ENCODE measurements at places on chromosomes 6 and 20.

GRCh38 chr20:8228315-8228714 is 96.2 kb downstream of the PLCB1 start:
- no peak for DNase-seq

DNA sequence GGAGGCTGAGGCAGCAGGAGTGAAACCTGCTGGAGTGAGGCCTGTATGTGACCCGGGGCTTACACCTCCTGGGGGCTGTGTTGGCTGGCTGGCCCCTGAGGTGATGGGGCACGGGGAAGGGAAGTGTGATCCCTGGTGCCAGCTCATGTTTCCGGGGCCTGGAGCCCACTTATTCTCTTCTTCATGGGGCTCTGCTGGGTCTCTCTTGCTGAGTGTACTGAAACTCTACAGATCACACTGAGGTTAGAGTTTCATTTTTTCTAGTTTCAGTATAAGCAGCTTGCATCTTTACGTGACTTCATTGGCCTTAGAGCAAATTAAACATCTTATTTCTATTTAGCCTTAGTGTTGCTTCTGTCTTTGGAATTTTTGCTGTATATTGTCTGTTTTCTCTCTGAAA is 96.2 kb downstream of the ANKS1A start:
- no peak for DNase-seq

GRCh38 chr20:5080384-5080877 is 39.3 kb downstream of the PCNA start:
- no peak for DNase-seq

GRCh38 chr6:158607411-158608170 is 37.0 kb downstream of the DYNLT1 start:
- DNase-seq, result peak; percentile 11

DNA sequence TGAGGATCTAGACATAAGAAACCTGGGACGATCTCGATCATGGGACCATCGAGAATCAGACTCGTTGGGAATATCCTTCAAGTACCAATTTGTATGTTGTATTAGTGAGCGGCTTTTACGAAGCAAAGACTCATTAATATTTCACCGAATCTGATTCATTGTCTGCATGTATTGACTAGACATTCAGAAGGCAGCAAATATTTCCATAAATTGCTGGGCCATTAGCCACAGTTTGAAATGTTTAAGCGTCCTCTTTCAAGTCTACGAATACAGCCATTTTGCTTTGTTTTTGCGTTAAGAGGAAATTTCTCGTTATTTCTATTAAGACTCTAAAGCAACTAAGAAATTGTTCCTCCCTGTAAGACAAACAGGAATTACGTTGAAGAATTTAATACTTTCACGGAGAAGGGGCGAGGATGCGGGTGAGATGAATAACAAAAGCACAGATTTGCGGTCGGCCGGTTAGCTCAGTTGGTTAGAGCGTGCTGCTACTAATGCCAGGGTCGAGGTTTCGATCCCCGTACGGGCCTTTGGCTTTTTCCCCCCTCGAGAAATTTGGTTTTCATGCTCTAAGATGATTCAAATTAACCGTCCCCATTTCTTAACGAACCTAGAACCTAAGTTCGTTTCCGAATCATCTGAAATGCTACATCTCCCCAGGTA is 18.5 kb downstream of the POM121L2 start:
- DNase-seq, result peak; percentile 75

- DNase-seq, result peak; percentile 46
Measured at GRCh38 chr20:46826343-46826984, 68.2 kb upstream of the EYA2 start.

DNA sequence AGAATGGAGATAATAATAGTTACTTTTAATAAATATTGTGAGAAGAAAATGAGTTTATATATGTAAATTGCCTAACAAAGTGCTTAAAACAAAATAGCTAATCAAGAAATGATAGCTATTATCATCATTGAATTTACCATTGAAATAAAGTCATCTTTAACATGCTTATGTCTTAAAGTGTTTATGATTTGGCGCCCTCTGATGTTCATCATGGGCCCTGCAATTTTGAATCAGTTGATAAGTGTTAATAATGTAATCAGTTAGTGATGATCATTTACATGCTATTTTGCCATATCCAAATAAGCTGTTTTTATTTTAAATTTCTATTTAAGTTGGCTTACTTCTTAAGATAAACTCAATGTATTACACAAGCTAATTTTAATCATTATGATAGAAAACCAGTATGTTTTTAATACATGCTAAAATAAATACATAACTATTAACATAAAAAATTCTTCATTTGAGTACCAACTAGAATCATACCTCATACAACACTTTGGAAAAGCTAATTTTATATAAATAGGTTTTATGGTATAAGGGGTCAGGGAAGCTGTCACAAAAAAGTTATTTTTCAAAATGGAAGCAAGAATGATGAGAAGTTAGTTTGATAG is 39.2 kb upstream of the TPD52L1 start:
- peak; percentile 57 for DNase-seq

DNA sequence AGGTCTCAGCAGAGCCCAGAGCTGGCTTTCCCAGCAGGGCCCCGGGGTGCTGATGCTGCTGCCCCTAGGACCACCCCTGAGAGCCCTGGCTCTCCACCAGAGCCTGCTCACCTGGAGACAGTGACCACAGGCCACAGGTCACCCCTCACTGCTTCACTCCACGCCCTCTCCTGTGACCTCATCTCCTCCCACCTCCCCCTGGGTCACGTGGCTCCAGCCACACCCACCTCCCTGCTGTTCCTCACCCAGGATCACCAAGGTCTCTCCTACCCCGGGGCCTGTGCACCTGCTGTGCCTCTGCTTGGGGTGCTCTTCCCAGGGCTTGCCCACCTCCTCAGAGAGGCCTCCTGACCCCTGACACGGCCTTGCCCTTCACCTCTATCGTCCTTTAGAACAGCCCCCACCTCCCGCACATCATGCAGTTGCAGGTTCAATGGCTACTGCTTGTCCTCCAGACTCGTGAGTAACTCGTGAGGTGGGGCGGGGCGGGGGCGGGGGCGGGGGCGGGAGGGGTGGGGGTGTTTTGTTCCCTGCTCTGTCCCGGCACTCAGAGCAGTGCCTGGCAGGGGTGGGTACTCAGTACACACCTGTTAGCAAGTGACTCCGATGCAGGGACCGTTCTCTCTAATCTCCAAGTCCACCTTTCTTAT is 468.0 kb downstream of the PREX1 start:
- no peak for DNase-seq

DNA sequence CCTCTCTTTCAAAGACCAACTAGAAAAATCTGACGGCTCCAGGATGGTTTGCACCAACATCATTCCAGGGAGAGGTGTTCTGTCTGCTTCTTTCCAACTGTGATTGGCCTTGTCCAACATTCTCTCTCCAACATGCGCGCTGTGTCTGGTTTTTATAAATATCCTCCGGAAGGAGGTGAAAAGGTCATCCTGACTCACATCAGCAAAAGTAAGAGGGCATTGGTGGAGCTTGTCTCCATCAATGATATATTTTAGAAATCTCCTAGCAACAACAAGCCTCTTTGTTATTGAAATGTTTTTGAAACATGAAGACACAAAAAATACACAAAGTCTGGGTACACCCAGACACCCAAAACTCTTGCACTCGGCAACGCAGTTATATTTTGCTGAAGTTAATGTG is 475.3 kb upstream of the JARID2 start:
- peak; percentile 88 for DNase-seq

GRCh38 chr6:25004357-25004756 is 68.6 kb upstream of the RIPOR2 start:
- no peak for DNase-seq

DNA sequence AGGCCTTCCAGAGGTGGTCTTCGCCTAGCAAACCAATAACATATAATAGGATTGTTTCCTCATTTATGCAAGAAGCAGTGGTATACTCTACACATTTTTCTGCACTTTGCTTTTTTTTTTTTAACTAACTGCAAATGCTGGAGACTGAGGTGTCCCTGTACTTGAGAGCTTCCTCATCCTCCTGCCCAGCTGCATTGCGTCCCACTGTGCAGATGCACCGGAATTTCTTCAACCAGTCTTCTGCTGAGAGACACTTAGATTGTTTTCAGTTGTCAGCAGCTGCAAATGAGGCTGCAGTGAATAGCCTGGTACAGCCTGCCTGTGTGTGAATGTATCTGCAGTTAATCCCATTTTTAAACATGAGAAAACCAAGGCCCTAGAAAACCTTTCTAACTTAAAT is 11.5 kb downstream of the FGD2 start:
- no peak for DNase-seq

GRCh38 chr20:63508072-63508768 is 9.3 kb upstream of the EEF1A2 start:
- DNase-seq, result no peak

DNA sequence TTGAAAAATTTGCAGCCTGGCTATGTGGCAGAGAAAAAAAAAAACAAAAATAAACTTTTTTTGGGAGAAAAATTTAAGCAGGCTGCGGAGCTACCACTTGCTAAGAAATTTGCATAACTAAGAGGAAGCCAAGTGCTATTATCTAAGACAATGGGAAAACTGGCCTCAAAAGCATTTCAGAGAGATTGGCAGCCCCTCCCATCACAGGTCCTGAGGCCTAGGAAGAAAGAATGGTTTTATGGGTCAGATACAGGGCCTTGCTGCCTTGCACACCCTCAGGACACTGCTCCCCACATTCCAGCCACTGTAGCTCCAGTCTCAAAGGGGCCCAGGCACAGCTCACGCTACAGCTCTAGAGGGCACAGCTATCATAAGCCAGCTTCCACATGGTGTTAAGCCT is 777.9 kb downstream of the TENT5A start:
- no peak for DNase-seq

- DNase-seq, result no peak
Measured at GRCh38 chr20:3932681-3933080, 43.5 kb downstream of the PANK2 start.

GRCh38 chr6:39313526-39314272 is 520 bp downstream of the KCNK17 start:
- no peak for DNase-seq

DNA sequence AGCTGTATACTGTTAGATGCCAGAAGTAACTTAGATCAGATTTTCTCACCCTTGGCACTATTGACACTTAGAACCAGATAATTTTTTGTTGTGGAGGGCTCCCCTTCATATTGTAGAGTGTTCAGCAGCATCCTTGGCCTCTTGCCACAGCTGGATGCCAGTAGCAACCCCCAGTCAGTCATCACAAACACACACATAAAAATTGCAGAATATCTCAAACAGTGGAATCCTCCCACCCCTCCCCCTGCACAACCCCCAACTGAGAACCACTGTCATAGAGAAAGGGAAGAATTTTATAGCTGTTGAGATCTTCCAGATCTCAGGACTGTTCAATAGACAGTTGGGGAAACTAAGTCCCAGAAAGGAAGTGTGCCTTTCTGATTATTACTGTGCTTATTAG is 81.2 kb upstream of the VSTM2L start:
- DNase-seq, result peak; percentile 71

Data from brain microvascular endothelial cell (primary cell).